NT2/D1 (cell line): ENCODE measurements at places on chromosomes 1 and 21.

DNA sequence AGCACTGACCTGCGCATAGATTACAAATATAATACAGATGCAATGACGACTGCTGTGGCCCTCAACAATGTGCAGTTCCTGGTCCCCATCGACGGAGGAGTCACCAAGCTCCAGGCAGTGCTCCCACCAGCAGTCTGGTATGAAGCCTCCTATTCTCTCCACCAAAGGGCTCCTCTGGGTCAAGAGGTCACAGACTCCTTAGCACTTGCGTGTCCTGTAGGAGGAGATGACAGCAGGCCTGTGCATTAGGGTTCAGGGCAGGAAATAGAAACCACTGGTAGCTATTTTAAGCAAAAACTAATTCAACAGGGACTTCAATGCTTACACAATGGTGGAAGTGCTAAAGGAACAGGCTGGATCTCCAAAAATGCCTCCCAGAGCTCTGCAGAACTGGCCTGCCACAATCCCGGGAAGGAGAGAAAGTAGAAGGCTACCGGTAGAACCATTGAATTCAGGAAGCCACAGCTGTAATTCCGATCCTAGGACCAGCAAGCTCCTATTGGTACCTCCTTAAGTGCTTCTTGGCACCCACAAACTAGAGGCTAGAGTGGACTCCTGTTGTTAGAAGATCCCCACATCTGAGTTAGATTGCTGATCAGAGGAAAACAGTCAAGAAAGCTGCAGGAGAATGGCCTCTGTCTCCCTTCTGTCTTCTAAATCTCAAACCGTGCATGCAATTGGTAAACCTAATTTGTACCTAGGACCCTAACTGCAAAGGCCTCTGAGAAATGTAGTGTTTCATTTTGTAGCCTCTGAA is 12.7 kb upstream of the DYNLT5 start:
- no peak for DNase-seq

DNA sequence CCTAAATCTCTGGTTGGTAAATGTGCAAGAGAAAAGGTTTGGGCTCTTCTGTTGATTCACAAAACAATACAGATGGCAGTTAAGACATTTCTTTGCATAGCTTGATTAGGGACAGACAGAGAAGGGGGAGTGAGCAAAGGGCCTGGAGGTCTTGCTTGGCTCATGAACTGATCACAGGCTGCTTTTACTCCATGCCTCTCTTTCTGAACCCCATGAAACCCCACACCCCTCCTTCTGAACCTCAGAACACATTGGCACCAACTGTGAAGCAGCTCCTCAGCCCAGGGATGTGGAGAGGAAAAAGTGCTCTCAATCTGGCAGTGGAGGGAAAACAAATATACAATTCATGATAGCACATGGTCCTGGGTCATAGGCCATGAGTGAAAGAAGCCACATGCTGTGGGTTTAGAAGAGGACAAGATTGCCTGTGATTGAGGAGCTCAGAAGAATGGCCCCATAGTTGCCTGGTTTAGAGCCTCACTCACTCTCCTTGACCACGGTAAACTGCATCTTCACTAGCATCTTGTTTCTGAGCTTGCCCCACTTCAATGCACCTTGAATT is 111.6 kb upstream of the GADD45A start:
- no peak for DNase-seq

DNA sequence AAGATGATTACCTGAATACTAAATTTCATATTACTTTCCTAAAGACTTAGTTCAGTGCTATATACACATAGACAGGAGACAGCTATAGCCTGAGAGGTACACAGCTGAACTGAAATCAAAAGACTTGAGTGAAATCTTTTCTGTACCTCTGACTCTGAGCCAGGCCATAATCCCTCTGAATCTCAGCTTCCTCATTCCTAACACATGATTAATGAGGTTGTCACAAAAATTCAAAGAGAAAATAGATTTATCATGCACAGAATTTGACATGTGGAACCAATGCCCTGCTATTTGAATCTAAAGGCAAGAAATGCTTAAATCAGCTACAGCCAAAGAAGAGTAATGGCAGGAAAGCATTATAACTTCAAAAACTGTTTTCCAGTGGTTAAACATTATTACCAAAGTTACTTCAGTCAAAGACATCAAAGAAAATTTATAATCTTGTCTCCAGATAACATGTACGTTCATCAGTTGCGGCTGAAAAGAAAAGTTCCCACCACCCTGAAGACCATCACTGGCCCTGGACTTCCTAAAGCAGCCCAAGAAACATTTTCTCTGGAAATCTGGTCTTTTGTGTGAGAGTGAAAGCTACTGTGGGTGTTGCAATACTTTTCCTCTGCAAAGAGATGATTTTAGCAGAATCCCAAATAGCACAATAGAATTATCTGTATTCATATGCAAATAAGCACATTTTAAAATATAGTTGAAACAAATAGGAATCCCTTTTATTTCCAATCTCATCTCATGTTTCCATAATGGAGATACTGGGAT is 13.8 kb upstream of the ATP1A1 start:
- DNase-seq = no peak

GRCh38 chr1:57254022-57254421 is 169.8 kb downstream of the DAB1 start:
- no peak for DNase-seq

DNA sequence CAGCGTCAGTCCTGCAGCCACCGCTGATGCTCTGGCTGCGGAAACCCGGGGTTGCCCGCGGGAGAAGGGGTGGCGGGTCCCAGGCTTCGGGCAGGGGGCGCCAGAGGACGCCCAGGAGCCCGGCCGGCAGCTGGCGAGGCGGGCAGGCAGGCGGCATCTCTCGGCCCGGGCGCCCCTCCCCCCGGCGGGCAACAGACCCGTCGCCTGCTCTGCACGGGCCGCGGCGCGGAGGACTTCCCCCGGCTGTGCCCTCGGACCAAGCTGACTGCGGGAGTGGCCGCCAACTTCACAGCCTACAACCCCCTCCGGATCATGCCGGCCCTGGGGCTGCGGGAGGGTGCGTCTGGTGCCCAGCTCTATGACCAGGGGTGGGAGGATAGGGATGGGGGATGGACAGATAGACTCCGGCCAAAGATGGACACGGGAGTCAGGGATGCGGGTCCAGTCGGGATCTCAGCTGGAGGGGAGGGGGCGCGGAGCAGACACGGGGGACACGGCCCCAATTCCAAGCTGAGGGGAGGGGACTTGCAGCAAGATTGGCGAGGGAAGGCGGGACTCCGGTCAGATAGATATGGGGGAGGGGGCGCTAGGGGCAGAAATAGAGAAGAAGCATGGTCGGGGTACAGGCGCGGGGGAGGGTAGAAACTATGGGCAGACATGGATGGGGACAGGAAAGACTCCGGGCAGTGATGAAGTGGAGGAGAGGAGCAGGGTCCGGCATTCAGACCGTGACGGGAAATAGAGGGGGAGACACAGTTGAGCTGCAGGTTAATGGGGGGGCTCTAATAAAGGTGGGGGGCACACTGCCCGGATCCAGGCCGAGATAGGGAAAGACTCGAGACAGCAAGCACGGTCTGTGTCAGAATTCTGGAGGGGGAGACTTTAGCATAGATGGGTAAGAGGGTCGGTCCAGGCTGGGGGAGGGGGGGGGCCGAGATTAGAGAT is 1.1 kb downstream of the ADGRB2 start:
- peak; percentile 74 for DNase-seq

GRCh38 chr1:202143768-202144401 is 652 bp downstream of the ARL8A start:
- no peak for DNase-seq

DNA sequence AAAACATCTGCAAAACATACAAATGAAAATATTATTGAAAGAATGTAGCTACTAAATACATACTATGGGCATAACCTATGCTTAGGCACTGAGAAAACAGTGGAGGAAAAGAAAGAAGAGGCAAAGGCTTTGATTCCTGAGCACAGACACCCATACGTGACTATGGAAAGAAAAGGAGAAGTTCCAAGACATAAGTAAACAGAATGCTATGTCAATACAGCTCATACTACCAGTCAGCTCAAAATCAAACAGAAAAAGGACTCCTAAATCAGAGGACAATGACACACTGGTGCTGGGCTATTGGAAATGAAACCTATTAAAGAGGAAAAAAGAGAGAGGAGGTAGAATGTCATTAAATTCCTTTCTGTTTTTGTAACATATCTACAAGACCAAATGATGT is 225.4 kb downstream of the SMYD3 start:
- DNase-seq = no peak

GRCh38 chr1:87666681-87667080 is 338.0 kb downstream of the LMO4 start:
- no peak for DNase-seq

- peak; percentile 38 for DNase-seq
Observed at GRCh38 chr1:69305621-69306020, 262.1 kb upstream of the LRRC7 start.

DNA sequence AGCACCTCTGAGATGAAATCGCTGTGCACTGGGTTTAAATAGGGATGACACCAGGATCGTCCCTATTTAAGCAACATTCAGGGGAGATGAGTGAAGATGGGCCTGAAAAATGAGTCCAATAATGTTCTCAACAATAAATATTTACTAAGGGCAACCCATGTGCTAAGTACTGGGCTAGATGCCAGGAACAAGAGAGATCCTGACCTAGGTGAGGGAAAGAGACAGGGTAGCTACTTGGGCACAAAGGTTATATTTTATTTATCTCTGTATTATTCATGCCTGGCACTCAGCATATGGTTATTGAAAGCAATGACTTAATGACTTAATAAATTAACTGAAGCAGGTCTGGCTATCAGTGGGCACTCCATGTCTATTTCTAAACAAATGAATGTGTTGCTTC is 27.4 kb upstream of the AVPR1B start:
- DNase-seq = no peak

GRCh38 chr1:8302081-8302956 is 15.6 kb upstream of the SLC45A1 start:
- no peak for DNase-seq

DNA sequence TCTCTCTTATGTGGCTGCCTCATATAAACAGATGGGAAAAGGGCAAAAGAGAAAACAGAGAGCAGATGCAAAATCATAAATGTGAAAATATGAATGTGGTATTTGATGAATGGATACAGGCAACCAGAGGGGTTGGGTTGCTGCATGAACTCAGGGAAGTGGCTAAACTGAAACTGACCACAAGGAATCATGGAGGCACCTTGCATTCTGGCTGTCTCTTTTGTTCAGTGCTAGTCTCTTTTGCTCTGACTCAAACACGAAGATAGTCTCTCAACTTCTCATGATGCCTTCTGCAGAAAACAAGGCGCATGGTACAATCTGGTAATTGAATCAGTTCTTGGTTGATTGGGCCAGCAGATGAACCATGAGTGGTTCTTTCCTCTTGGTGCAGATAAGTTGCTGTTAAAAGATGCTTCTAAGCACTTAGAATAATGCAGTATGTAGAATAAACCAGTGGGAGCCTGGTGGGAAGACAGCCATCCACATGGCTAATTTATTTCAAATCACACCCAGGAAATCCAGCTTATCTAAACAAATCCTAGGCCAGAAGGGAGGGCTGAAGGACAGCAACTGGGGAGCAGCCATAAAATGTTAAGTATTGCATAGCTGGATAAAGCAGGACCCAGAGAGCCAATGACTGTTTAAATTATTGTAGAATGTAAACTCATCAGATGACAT is 64.2 kb downstream of the HLX start:
- DNase-seq = no peak

GRCh38 chr1:167713330-167714081 is 8.3 kb upstream of the MPZL1 start:
- DNase-seq = no peak

- no peak for DNase-seq
Observed at GRCh38 chr1:47931395-47931794, 65.8 kb downstream of the TRABD2B start.

DNA sequence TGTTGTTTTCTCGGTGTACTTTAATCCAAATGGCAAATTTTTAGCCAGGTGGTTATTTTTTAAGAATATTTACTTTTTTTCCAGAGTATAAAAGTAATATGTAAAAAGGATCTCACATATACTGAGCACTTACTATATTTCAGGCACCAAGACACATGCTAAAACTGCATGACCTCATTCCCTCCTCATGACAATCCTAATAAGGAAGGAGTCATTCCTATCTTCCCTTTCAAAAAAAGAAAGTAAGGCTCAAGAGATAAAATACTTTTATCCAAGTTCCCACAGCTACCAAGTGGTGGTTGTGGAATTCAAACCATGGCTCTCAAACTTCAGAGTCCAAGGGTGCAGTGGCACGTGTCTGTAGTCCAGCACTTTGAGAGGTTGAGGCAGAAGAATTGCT is 19.4 kb downstream of the ATP2B4 start:
- DNase-seq = no peak

DNA sequence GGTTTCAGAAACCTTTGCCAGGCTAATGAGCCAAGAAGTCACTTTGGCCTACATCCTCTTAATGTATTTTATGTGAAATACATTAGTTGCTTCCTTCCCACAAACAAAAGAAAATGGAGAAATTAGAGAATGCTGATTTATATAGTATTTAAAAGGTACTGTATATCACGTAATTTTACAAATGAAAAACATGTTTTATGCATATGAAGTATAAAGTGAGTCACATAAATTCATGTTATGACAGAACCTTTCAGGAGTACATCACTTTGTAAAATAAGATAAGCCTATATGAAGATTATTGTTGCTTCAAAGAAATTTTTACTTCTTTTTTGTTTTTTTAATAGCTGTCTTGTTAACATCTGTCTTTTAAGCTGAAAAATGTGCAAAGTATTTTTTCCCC is 4.6 kb downstream of the DR1 start:
- DNase-seq = no peak

DNA sequence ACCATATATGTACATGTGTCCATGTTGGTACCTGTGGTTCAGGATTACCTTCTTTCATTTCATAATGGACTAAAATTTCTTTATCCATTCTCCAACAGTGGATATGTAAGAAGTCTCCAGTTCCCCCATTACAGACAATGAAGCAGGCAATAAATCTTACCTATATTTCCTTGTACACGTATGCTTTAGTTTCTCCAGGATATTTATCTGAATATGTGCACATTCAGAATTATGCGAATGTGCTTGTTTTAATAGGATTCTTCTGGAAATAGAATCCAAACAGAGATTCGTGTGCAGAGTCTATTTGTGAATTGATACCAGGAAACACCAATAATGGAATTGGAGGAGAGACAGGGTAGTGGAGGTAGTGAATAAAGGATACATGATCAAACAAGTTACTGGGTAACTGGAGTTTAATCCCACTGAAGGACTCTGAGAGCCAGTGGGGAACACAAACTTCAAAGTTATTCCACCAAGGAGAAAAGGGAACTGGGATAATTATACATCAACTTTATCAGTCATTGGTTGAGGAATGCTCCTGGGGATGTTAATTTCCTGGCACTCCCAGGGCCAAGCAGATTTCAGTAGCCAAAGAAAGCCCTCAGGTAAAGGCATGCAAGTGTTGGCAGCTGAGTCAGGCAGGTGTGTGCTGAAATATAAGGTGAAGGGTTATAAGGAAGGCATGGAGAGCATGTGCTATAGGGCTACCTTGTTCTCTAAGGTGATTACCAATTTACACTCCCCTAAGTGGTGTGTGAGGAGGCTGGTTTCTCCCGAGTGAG is 374.9 kb upstream of the PBX1 start:
- no peak for DNase-seq

GRCh38 chr1:163161841-163162240 is 40.9 kb downstream of the RGS5 start:
- no peak for DNase-seq

- no peak for DNase-seq
Observed at GRCh38 chr1:152251391-152251790, 27.4 kb upstream of the HRNR start.

GRCh38 chr1:159918352-159919200 is 6.7 kb downstream of the TAGLN2 start:
- no peak for DNase-seq

GRCh38 chr1:21563971-21564370 is 54.7 kb downstream of the ALPL start:
- DNase-seq = no peak
